ENCODE measurements at places on chromosomes 12 and 14.

GRCh38 chr14:103292426-103293374 lies 41.3 kb upstream of the EIF5 start:
- peak; percentile 96 for ATAC-seq

GRCh38 chr14:37865719-37866549 lies 270.5 kb downstream of the TTC6 start:
- no peak for ATAC-seq

DNA sequence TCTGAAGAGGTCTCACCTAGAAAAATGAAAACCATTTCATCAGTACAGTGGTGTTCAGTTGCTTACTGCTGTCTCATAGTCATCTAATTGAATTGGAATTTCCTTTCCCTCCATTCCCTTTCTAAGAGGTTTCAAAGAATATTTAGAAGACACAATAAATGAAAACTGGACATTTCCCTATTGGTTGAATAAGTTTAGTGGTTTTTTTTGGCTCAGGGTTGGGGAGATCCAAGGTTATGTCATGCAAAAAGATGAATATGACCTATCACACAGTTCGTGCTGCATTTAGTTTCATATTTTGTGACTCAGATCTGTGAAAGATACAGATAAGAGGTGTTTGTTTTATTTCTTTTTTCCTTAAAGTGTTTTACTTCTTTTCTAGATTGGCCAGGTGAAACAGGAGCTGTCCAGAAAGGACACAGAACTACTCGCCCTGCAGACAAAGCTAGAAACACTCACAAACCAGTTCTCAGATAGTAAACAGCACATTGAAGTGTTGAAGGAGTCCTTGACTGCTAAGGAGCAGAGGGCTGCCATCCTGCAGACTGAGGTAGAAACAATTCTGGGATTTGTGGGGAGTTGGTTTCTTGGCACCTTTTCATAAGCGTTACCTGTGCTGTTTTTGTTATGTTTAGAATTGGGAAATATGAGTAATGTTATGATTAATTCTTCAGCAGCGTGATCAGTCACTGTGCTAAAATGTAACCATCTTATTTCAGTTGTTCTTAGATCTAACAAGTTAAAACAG lies 124.6 kb downstream of the ERC1 start:
- peak; percentile 92 for ATAC-seq

GRCh38 chr12:28967426-28967825 lies 181.7 kb upstream of the FAR2 start:
- no peak for ATAC-seq

DNA sequence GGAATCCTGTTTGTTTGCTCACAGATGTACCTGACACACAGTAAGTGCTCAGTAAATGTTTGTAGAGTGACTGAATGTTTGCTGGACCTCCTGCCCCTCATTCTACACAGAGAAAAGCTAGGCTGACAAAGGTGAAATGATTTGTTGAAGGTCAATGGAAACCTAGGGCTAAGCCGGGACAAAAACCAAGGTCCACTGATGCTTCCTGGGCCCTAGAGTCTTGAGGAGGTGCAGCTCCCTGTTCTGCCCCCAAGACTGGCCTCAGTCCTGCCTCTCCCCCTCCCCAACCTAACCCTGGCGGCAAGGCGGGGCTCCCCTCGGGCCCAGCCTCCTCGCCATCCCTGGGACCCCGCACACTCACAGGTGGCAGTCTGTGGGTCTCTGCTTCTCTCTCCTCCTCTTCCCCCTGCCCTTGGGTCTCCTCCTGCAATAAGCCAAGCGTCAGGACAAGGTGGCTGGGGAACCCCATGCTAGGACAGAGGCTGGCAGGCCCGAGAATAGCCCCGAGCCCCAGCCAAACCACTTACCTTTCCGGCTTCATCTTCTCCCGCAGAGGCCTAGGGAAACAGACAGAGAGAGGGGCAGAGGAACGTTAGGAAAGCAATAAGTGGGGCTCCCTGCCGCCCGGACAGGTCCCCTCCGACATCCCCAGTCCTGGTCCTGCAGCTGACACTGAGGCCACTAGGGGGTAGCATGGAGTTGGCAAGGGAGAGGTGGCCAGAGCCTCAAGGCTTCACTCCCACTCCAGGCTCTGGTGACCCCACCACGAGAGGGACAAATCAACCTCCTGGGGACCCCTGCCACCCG lies 9.3 kb downstream of the PGF start:
- ATAC-seq, result peak; percentile 60

DNA sequence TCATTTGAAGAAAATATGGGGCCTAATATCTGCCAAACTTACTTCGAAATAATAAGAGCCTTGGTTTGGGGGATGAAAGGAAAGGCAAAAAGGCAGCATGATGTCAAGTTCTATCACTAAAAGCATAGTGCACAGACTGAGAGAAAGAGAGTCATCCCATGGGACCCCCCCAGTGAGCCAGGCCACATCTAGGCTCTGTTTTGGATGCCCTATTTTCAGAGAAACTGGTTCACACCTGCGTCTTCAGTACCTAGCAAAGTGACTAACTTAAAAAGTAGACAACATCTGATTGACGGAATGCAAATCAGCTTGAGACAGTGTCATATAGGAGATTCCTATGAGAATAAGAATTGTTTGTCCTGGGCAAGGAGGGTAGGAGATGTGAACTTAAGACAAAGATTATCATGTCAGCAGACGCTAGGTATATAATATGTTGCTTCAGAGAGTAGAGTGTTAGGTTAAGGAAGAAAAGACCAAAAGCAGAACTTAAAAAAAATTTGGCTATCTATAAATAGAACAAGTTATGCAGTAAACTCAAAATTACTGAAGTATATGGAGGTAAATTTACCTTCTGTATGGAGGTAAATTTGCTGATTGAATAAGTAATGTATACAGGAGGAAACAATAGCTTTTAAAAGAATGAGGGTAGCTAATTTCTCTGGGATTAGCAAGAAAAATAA lies 148.2 kb downstream of the SLC41A2 start:
- ATAC-seq, result no peak

DNA sequence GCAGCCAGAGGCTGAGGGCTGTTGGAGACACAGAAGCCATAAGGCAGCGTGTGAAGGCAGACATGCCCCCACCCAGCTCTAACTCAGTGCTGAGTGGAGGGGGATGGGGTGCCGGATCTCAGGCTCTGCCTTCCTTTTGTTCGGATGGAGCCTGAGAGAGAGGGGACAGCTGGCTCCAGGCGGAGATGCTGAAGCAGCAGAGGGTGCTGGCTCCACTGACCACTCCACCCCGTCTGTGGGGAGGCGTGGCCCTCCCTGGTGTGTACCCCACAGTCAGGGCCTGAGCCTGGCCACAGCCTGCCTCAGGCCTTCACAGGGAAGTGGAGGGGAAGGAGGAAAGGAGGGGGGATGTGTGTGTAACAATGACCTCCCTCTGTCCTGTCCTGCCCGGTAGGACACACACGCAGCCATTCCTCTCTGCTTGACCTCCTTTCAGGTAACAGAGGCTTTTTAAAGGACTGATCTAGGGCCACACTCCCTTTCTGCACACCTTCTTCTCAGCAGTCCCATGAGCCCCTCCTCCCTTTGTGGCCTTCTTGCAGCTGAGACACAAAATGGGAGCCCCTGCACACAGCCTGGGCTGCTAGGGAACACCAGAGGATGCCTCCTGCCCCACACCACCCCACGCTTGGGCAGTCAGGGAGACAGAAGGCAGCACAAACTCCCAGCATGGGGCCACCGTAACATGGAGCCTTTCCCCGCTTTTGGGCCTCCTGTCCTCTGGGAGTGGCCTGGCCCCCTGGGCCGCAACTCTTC lies 9.6 kb upstream of the ENDOU start:
- no peak for ATAC-seq

DNA sequence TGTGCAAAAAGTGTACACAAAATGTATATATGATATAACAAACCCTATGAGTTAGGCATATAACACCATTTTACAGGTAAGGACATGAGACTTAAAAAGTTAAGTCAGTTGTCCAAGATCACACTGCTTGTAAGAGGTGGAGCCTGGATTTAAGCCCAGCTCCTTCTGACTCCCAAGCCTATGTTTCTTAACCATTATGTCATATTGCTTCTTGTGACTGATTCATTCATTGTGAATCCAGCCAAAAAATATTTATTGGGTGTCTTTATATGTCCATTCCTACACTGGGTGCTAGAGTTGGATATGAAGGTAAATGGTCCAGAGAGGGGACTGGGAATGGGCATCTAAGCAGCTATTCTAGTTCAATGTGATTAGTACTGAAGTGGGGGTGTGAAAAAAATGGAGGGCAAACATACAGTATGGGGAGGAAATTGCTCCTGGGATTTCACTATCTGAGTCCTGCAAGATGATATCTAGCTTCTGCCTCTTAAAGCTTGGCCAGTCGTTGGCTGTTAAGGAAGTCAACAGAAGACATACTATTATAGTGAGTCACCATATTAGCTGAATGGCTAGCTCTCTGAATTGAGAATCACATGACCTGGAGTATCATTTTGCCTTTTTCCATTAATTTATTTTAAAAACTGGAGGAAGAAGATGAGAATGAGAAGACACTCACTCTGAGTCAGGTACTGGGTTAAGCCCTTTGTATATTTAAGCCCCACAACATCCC lies 28.8 kb downstream of the PAX9 start:
- no peak for ATAC-seq

GRCh38 chr14:91317381-91318308 lies 73.1 kb upstream of the GPR68 start:
- peak; percentile 77 for ATAC-seq

GRCh38 chr12:31804185-31804504 lies 75.3 kb upstream of the AMN1 start:
- peak; percentile 73 for ATAC-seq

- no peak for ATAC-seq
Measured at GRCh38 chr14:26599291-26599690, 1.5 kb upstream of the NOVA1 start.

GRCh38 chr14:104112113-104112505 lies 26.3 kb upstream of the KIF26A start:
- ATAC-seq, result no peak

Measured in activated T-helper 17 cell treated with anti-CD3 and anti-CD28 coated beads, Interleukin-2, amount 50 U/mL, for 72 hours (primary cell).